ENCODE measurements at places on chromosomes 11 and 22.

DNA sequence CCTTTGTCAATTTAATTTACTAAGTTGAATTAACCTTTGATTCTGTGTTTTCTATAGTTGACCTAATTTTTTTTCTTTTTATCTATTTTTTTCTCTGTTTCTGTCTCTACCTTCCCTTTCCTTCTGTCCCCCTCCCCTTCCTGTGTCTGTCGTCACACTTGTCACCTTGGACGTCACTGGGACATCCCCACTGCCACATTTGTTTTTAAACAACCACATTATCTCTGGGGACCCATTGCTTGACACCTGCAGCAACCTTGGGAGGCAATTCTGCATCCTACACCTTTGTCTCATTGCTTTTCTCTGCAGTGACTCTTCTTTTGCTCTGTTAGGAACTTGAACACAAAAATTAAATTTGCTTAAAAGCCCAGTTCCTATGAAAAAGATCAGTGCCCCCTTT lies 51.8 kb upstream of the TTC12 start:
- no peak for DNase-seq

DNA sequence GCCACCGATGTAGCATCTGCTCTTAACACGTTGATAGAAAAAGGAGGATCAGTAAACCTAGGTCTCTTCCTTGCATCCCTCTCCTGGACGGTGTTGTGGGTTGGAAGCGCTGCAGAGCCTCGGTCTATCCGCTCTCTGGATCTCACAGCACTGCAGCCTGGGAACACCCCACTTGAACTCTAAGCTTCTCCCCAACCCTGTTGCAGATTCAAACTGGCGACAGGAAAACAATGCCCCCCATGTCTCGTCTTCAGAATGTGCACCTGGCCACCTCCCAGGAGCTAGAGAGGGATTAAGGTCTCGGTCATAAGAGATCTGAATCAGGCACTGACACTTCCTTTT lies 454 bp downstream of the TMEM218 start:
- no peak for DNase-seq

GRCh38 chr22:23698094-23698493 lies 7.3 kb downstream of the RGL4 start:
- DNase-seq = no peak

DNA sequence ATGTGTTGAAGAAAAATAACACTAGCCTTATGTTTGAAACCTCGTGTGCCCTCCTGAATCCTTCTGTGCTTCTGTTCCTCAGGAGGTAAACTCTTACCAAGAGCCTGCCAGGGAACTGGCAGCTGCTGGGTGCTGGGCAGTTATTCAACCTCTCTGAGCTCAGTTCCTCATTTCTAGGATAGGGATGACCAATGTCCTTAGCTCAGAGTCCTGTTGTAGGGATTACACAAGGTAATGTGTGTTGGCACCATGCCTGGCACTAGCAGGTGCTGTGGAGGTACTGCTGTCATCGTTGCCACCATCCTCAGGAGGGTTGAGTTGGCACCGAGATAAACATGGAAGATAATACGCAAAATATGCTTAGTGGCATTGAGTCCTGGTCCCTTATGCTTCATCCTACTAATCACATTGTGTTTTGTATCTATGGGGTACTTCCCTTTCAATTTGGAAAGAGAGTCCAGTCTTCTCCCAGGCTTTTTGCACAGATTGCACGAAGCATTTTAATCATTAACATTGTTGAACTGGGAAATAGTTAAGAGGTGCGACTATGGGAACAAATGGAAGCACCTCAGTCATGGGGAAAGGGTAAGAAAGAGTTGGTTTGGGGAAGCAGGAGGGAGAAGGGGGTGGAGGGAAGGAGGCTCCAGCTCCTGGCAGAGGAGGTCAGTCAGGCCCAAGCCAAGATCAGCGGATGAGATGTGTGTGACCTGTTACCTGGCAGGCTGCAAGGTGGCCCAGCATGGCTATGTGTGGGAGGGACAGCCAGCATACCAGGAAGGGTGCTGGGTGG lies 56.7 kb downstream of the CABIN1 start:
- DNase-seq = no peak

- DNase-seq = no peak
These were observed 44.5 kb downstream of the SYN3 start for GRCh38 chr22:33013531-33014162.

GRCh38 chr11:111301004-111301841 lies 2.9 kb downstream of the POU2AF3 start:
- DNase-seq = no peak

DNA sequence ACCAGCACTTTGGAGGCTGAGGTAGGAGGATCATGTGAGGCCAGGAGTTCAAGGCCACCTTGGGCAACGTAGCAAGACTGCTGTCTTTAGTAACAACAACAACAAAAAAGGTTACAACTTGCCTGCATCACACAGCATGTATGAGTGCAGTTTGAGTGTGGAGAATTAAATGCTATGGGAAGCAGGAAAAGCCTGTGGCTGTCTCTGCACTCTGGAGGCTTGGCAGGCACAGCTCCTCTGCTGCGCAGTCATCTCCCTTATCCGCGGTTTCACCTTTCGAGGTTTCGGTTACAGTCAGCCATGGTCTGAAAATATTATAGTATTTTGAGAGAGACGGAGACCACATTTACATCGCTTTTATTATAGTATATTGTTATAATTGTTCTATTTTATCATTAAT lies 2.9 kb downstream of the MICAL2 start:
- no peak for DNase-seq

DNA sequence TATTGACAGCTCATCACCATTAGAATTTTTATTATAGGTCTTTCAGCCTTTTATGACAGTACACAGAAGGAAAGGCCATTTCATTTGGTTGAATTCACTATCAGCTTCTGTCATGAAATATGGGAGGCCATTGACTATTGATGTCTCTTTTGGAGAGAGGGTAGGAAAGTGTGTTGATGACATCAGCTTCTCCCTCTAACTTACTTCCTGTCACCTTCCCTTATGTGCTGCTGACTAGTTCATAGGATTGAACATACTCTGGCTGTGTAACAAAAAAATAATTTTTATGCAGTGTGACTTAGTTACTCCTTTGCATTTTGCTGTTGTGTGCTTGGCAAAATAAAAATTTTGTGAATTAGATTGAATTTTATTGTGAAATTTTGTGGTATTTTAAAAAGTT lies 769.2 kb downstream of the METTL15 start:
- no peak for DNase-seq

All from central memory CD8-positive, alpha-beta T cell (primary cell).